ENCODE measurements at places on chromosomes 16 and 17.

DNA sequence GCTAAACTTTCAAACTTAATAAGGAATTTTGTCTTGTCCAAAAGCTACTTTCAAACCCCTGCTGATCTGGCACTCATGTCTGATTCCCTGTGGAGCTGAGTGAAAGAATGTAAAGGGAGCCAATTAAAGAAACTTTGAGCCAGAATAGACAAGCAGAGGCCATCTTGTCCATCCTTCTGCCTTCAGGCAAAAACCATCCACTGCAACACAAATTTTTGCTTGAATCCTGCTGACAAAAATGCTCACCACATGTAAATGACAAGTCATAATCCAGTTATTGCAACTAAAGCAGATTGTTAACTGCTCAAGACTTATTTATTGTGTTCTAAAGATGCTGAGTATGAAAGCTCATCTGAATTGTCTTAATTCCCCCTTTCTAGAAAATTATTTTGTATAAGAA, 124.0 kb upstream of the HLF start:
- DNase-seq = no peak

- DNase-seq = no peak
Measured at GRCh38 chr17:58432806-58433573, 15.7 kb upstream of the RNF43 start.

DNA sequence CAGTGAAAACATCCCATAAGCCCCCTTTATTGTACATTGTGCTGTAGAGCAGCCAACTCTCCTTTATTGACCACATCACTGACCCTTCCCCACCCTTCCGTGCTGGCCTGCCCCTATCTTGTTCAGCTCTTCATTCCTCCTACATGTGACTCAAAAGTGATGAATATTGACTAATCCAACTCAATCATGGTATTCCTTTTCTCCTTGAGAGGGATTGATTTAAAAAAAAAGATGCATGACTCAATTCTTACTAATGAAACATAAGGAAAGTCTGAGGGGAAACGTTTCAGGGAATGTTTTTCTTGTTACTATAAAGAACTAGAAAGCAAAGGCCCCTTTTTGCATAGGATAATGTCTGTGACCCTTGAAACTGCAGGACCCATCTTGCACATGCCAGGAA, 125.2 kb upstream of the SOX9 start:
- no peak for DNase-seq

DNA sequence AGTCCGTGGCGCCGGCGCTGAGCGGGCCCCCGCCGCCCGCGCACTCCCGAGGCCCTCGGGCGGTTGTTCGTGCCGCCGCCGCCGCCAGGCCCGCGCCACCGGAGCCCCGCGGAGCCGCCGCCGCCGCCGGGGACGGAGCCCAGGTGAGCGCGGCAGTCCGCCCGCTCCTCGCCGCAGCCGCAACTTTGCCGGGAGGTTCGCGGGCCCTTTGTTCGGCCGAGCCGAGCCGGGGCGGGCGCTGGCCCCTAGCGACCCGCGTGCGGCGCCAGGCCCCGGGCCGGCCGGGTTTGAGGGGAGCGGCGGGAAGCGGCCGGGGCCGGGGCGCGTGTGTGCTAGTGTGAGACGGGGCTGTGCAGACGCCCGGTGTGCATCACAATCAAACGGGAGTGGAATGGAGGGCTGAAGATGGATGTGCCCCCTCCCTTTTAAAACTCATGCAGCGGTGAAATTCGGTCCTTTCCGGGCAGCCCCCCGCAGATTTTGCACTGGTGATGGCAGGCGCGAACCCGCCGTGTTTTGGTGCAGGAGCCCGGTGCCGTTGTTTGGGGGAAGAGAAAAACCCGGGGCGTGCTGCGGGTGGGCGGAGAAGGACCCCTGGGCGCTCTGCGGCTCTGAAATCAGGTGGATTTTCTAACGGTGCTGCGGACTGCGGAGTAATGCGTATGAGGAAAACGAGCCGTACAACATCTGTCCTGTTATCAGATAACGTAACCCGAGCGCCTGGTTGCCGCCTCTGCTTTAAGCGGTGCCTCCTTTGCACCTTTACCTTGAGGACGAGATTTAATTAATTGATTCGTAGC, 823 bp downstream of the TNRC6C start:
- DNase-seq = peak; percentile 9

DNA sequence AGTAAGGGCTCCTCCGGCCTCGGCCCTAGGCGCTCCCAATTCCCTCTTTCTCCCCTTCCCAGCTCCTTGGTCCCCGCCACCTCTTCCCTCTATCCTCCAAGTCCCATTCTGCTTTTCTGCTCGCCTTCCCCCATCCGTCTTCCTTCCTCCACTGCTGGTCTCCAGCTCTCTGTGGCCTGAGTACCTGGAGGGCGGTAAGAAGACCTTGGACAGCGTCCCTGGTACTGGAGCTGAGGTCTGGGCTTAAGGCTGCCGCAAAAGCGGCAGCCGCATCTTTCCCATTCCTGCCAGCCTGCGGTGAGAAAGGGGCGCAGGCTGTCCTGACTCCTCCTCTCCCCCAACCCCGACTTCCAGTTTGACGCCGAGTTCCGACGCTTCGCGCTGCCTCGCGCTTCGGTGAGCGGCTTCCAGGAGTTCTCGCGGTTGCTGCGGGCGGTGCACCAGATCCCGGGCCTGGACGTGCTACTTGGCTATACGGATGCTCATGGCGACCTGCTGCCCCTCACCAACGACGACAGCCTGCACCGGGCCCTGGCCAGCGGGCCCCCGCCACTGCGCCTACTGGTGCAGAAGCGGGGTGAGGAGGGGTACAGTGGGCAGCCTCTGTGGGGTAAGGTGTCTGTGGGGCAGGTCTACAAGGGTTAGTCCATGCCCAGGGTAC, 471 bp downstream of the PARD6A start:
- no peak for DNase-seq

GRCh38 chr16:81004646-81005353, 1.9 kb downstream of the CMC2 start:
- DNase-seq = no peak

- DNase-seq = no peak
Measured at GRCh38 chr16:11329891-11330290, 15.4 kb upstream of the RMI2 start.

- no peak for DNase-seq
Measured at GRCh38 chr17:74871356-74872076, 1.3 kb downstream of the FDXR start.

- no peak for DNase-seq
Measured at GRCh38 chr16:87602821-87603683, 744 bp downstream of the JPH3 start.

DNA sequence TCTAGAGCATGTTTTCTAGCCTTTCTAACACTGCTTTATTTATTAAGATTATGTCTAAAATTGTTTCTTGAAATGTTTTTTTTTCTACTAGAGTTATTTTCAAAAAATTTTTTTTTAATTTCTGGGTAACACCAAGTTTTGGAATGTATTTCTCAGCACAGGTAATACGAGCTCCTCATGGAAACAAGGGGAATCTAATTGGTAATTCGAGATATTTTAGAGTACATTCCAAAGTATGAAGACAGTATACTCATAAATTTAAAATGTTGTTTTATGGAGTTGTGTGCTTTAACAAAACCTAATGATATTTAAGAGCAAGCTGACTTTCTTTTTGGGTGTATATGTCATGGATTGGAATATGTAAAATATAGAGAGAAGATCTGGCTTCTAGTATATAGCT, 42.4 kb downstream of the OMG start:
- no peak for DNase-seq

DNA sequence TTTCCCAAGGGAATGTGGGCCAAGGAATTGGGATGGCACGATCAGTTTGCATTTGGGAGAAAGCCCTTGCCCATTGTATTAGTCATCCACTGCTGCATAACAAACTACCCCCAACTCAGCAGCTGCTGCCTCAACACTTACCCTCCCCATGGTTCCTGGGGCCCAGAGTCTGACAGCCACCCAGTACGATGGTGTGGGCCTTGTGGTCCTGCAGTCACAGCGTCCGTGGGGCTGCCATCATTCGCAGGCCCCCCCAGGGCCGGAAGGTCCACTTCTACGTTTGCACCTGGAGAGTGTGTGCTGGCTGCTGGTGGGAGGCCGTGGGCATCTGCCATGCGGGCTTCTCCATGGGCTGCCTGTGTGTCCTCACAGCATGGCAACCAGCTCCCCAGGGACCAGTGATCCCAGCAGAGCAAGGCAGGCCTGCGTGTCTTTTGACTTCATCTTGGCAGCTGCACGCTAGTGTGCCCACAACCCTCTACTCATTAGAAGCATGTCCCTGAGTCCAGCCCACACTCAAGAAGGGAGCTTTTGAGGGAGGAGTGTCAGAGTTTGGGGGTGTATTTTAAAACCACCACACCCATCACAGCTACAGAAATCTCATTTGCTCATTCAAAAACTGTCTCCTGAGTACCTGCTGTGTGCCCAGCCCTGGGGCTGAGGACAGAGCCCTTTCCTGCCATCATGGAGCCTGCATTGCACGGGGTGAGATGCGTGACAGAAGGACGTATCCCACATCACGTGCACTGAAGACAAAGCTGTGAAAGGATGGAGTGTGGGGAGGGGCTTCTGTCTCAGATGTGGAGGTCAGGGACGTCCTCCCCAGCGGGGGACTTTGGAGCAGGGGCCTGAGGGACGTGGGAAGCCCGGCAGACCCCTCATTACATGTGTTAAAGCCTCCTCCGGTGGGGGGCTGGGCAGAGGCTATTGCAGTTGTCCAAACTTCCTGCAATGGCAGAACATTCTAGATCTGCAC, 185.0 kb upstream of the ZNF469 start:
- DNase-seq = no peak

GRCh38 chr16:9151074-9151473, 59.6 kb downstream of the HAPSTR1 start:
- DNase-seq = no peak

- no peak for DNase-seq
Measured at GRCh38 chr17:80124351-80124981, 22.5 kb downstream of the EIF4A3 start.

- DNase-seq = peak; percentile 73
Measured at GRCh38 chr17:42517516-42517915, 18.5 kb upstream of the NAGLU start.

DNA sequence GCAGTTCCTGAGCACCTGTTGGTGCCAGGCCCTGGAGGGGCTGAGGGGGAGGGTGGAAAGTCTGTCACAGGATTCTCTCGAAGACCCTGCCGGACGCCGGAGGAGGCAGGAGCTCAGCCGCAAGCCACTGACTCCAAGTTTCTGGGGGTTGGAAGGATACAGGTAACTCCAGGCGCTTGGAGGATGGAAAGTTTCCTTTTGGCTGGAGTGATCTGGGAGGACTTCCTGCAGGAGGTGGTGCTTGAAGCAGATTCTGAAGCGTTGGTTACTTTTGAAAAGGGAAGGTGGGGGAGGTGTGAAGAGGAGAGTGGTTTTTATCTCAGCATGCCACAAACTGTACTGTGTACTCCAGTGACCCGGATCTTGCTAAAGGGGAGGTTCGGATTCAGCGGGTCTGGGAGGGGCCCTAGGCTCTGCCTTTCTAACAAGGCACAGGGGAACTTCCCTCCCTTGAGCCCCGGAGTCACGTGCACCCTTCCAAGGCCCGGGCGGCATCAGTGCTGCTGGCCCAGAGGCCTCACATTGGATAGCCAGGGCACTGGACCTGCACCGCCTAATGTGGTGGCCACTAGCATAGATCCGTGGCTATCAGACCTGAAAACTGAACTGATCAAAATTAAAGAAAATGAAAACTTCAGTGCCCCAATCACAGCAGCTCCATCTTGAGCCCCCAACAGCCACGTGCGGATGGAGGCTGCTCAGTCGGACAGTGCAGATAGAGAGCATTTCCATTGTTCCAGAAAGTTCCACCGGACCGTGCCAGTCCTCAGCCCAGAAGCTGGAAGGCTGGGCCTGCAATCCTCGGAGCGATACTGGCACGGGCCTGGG, 42.2 kb upstream of the GSE1 start:
- no peak for DNase-seq

DNA sequence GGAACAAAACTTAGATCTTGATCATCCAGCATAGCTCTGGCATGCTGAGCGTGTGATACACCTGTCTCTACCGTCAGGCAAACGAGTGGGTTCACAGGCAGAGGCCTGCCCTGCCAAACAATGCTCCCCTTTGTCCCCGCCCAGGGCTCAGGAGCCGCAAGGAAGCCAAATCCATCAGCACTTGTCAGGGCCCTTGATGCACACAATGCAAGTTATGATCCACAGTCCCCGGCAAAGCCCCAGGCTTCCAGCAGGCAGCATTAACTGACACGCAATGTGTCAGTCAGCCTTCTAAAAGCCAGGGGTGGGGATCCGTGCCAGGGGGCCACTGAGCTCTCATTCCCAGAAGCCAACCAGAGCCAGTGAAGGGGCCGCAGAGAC, 460.9 kb downstream of the SLC39A11 start:
- no peak for DNase-seq

- DNase-seq = no peak
Measured at GRCh38 chr16:72850853-72851252, 197.1 kb downstream of the ZFHX3 start.

DNA sequence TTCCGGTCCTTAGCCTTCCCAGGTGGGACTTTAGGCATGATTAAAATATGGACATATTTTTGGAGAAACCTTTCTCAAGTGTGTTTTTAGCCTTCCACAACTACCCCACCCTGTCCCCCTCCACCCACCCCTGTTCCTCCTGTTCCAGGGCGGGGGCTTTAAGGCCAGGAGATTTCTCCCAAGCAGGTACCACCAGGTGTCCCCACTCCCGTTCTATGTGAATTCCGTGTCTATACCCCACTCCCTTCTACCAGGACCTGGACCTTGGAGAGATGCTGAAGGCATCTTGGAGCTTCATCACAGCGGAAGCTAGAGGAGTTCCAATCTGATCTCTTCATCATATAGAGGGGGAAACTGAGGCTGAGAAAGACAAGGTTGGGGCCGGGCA, 9.7 kb downstream of the CA4 start:
- no peak for DNase-seq

- no peak for DNase-seq
Measured at GRCh38 chr17:34607917-34608316, 28.5 kb downstream of the TMEM132E start.

- DNase-seq = no peak
Measured at GRCh38 chr16:68408428-68408827, 39.9 kb downstream of the SMPD3 start.

DNA sequence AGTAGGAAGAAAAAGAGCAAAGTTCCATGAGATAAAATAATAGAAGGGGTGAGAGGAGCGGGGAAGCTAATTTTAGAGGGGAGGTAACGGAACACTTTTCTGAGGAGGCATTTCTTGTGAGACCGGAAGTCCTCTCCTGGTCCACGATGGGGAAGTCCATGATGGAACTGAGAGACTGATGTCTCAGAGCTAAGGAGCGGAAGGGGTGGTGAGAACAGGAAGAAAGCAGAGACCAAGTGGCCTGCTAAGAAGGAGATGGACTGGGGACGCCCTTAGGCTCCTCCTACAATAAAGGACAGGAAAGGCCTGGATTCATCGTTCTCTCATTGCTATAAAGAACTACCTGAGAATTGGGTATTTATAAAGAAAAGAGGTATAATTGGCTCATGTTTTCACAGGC, 59.4 kb downstream of the ADAMTS18 start:
- DNase-seq = no peak

DNA sequence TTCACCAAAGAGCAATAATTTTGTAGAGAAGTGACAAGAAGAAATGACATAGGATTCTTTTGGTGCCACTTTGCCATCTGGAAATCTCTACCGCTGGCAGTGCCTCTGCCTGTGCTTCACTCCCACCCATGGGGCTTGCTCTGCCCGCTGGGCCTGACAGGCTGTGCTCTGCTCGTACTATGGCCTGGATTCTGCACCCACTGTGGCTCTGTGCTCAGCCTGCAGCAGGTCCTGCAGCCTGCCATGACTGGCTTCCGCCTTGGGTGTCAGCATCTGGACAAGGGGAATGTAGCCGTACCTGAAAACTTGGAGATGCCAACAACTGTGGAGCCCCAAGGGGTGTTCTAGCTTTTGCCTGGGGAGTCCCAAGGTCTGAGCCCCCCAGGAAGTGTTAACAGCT, 792.3 kb downstream of the CDH8 start:
- no peak for DNase-seq
